ENCODE measurements at places on chromosomes 1 and 21.

DNA sequence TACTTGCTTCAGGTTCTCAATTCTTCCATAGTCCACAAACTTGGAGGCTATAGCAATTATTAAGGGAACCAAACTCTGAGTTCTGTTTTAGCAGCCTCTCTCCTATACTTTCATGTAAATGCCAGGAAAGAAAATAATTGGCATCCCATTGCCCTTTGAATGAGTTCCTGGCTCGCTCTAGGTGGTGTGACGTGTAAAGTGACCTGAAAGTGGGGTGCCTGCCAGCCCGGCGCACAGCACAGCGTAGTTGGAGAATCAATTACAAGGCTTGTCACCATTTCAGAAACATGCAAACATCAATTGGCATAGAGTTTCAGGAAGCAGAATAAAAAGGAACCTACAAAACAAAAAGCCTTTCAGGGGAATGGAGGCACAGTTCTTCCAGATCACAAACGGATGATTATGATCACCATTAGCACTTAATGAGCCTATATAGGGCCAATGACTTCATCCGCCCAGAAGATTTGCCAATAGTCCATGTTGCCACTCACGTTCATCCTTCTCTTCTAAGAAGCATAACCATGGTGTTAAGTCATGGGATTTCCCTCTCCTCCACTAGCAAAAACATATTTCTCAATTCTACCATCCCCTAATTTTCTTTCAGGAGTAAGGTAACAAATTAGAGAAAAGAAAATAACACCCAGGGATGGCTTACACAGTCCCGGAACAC is 354.6 kb upstream of the ADGRL2 start:
- no peak for DNase-seq

DNA sequence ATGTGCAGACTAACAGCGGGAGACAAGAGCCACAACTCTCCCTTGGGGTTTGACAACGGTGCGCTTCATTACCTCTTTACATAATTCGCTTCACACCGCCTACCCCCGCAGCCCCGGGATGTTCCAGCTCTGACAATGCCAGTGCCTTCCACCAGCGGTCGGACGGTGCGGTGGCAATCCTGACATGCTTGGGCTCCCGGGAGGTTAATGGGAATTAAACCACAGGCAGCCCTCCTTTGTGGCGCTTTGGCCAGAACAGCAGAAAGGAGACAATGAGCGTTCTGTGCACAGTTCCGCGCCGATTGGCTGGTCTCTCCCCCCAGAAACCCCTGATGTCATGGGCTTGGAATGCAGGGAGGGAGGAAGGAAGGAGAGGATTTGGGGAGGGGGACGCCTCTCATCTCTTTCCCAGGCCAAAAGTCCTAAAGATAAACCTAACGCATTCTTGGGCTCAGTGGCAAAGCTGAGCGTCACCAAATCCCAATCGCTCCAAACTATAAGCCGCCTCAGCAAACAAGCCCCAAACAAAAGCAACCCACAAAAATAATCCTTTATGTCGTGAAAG is 1.3 kb downstream of the CNN3 start:
- DNase-seq: no peak

DNA sequence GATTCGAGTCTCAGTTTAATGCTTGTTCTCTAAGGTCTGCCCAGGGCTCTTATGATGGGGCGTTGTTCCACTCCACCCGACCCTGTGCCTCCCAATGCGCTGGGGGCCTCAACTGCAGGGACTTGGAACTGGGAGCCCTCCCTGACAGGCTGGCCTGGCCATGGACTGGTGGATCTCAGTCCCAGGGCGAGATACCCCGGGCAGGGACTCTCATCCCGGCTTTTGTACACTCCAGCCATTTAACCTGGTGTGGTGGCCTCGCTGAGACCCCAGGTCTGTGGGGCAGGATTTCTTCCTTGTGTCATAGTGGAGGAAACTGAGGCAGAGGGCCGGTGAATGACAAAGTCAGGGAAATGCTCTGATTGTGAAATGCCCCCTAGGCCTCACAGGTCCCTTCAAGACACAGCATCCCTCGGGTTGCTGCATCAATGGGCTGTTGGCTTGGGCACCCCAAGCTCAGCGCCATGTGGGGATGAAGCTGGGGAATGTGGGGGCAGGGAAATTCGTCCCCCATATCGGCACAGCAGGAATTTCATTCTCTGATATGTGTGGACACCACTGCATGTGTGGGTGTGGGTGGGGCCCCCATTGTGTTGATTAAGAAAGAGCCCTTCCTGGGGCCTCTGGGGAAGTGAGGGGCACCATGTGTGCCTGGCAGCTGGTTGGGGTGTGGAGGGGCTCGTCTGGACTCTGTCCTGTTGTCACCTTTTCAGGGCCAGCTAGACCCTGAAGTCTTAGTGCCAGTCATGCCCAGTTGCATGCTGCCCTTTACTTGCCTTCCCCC is 19.9 kb upstream of the ZNF678 start:
- no peak for DNase-seq

DNA sequence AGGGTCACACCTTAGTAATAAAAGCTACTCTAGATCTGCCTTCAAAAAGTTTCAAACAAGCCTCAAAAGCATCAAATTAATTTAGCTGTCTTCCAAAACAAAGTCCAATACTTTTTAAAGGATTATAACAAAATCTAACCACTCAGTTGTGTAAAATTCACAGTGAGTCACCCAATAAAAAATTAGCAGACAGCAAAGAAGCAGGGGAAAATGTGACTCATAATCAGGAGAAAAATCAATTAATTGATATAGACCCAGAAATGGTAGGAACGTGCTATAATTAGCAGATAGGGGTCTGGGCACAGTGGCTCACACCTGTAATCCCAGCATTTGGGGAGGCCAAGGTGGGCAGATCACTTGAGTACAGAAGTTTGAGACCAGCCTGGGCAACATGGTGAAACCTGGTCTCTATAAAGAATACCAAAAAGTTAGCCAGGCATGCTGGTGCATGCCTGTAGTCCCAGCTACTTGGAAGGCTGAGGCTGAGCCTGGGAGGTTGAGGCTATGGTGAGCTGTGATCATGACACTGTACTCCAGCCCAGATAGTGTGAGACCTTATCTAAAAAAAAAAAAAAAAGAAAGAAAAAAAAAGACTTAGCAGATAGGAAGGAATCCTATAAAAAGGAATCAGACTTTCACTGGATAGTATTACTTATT is 8.1 kb upstream of the MYOG start:
- no peak for DNase-seq

GRCh38 chr1:212310383-212310782 is 25.2 kb downstream of the PPP2R5A start:
- DNase-seq: no peak
